Activated CD8-positive, alpha-beta memory T cell treated with anti-CD3 and anti-CD28 coated beads for 4 hours (primary cell): ENCODE measurements at places on chromosomes 7 and 10.

DNA sequence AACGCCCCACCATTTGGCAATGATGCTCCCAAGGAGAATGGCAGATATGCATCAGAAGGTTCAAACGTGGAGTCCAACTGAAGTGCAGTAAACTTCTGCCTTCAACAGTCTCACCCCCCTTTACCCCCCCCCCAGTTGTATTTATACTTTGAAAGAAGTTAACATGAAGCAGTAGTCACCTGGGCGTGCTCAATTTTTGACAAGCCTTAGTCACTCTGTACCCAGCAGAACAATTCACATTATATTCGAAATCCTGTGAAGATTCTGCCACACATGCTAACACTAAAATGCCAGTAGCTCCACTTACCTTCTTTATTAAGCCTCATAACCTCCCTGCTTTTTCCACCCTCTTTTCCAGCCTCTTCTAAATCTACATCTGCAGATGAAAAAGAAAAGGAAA, 894 bp downstream of the ATXN7L1 start:
- DNase-seq, result no peak

DNA sequence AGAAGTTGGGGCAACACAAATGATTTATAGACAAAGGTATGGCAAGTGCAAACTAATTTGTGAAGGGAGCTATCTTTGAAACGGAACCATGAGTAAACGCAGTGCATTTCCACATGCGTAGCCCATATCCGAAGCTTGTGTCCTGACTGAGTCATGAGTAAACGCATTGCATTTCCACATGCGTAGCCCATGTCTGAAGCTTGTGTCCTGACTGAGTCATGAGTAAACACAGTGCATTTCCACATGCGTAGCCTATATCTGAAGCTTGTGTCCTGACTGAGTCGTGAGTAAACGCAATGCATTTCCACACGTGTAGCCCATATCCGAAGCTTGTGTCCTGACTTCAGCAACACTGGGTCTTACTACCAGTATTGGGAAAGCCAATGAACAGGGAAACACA, 95.0 kb downstream of the CELF2 start:
- DNase-seq, result no peak

GRCh38 chr7:132131196-132131595, 445.1 kb downstream of the PLXNA4 start:
- DNase-seq, result no peak

GRCh38 chr7:46033592-46033991, 112.5 kb upstream of the IGFBP3 start:
- DNase-seq, result no peak

DNA sequence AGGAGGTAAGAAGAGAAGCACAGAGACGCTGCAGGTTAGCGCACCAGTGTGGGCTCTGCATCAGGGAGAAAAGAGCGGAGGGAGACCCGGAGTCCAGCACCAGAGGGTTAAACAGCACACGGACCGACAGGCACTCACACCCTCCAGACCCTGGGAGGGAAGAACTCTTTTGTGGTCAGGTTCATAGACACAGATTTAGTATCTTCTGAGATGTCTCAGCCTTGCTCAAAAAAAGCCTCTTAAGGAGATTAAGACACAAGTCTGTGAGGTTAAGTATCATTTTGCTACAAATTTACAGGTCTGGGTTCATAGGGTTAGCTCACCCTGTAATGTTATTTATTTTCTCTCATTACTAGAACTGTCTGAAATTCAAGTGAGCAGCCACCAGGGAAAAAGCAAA, 16.8 kb upstream of the NDST2 start:
- DNase-seq, result no peak
